ENCODE measurements at places on chromosomes 1 and 21. TPM values are rescaled to one million over a fixed set of nuclear protein-coding genes. Genes with fewer than 3 reads are reported as not detected.

- DNase-seq = no peak
These were observed 15.0 kb upstream of the SLC6A17 start for GRCh38 chr1:110135246-110135645.

- DNase-seq = no peak
These were observed 1754.3 kb downstream of the PLA2G4A start for GRCh38 chr1:188582911-188583532.

DNA sequence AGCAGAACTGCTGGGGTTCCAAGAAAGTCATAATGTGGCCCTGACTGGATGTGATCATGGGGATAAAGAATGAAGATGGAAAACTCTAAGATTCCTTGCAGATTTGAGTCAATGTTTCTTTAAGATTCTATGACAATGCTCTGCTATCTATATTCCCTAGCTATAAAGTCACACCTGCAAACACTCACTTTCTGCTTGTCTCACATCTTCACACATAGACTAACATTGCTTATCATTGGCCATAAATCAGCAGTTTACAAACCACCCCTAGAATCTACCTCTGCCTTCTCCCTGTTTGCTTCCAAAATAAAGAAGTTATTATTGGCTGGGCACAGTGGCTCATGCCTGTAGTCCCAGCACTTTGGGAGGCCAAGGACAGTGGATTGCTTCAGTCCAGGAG, 33.1 kb upstream of the NPL start:
- no peak for DNase-seq

DNA sequence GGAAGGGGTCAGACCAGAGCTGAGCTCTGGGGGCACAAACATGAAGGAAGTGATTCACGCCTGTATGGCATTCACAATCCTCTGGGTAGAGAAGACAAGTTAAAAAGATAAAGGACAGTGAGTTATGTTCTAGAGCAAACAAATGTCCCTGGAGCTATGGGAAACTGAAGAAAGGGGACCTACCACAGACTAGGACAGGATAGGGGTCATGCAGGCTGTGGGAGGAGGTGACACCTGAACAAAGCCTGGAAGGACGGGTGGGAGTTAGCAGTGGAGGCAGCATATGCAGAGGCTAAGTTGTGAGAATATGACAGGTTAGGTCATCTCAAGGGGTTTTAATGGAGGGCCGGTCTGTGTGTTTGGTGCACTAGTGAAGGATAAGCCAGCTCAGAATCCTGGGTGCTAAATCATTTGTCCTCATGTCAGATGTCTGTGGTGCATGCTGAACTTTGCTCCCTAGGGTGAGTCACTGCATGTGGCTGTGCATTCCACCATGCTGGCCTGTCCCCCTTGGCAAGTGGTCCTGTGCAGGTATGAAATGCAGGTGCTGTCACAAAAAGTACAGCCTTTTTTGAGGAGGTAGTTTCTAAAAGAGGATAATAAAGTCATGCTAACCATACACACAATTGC, 28.5 kb downstream of the TNN start:
- DNase-seq = no peak

DNA sequence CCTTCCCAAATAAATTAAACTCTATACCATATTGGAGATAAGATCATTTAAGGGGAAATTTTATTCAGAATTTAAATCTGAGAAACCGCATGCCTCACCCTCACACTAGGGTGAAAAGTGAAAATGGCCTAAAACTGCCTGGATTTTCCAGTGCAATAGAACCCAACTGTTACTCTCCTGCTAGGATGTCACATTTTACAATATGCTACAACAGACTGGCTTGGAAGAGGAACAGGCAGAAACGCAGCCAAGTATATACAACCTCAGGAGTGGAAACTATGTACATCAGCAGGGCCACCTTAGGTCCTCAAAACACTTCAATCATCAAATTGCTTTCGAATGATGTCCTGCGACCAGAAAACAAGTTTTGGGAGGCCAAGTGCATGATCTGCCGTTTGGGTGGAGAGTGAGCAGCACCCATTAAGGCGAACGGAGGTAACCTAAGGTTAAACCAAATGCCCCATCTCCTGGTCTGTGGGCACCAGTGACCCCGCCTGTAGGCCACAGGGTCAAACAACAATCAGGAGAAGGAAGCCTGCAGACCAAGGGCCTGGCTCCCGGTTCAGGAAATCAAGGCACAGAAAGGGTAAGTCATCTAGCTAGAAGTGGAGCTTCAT, 4.9 kb downstream of the RCAN1 start:
- DNase-seq = peak; percentile 67

GRCh38 chr21:34884346-34884929, 164.7 kb downstream of the RUNX1 start:
- DNase-seq = peak; percentile 18

The OR2T33 gene
- total RNA-seq = not detected

The SHISAL2A gene
- total RNA-seq = 3.2 TPM

DNA sequence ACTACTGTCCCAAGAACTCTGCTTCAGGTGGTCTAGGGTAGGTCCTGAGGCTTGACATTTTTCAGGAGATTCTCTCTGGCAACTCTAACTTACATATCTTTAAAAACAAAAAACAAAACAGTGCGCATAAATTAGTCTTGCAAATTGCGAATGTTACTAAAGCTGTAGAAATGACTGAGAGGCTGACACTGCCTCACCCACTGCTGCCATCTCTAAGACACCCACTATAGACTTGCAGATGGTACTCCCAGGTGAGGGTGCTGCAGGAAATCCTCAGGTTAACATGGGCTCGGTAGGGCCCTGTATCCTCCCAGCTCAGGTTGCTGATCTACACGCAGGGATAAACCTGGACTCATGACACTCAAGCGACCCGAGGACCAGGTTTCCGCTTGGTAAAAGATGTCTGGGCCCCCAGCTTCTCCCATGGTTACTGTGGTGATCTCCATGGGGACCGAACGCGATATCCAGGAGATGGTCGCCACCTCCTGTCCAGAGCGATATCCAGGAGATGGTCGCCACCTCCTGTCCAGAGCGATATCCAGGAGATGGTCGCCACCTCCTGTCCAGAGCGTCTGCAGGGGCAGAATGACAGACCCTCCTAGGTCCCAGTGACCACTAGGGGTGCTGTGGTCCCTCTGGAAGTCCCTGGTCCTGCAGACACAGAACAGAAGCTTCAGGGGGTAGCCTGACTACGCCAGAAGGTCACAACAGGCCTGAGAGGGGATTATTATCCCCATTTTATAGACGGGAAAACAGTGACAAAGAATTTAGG, 16.2 kb upstream of the LY9 start:
- DNase-seq = no peak

GRCh38 chr1:165747632-165748447, 20.8 kb downstream of the TMCO1 start:
- DNase-seq = no peak

The RPS6KC1 gene
- 14.2 TPM for total RNA-seq

DNA sequence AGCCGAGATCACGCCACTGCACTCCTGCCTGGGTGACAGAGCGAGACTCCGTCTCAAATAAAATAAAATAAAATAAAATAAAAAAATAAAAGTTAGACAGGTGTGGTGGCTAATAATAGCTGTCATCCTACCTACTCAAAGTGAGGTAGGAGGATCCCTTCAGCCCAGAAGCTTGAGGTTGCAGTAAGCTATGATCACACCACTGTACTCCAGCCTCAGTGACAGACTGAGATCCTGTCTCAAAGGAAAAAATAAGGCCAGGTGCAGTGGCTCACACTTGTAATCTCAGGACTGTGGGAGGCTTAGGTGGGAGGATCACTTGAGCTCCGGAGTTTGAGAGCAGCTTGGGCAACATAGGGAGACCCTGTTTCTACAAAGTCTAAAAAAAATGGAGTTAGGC, 18.0 kb downstream of the NOL9 start:
- DNase-seq = no peak

- no peak for DNase-seq
These were observed 113.4 kb downstream of the FAM78B start for GRCh38 chr1:166053395-166053794.

The TRMT1L gene
- total RNA-seq = 23.1 TPM

GRCh38 chr1:150165622-150166612, 16.2 kb downstream of the PLEKHO1 start:
- no peak for DNase-seq

GRCh38 chr1:157289424-157290105, 151.4 kb upstream of the ETV3 start:
- DNase-seq = peak; percentile 72

The PALMD gene
- total RNA-seq = 39.5 TPM

The C8B gene
- total RNA-seq = not detected

GRCh38 chr1:44239961-44240371, 26.7 kb downstream of the DMAP1 start:
- DNase-seq = peak; percentile 94

GRCh38 chr1:220188538-220188937, 83.7 kb downstream of the RAB3GAP2 start:
- DNase-seq = no peak

GRCh38 chr1:227893949-227894721, 53.6 kb downstream of the WNT9A start:
- DNase-seq = peak; percentile 77

- DNase-seq = no peak
These were observed 575.0 kb upstream of the CHRM3 start for GRCh38 chr1:238811211-238811879.

GRCh38 chr21:28177124-28177523, 815.6 kb downstream of the LTN1 start:
- no peak for DNase-seq

DNA sequence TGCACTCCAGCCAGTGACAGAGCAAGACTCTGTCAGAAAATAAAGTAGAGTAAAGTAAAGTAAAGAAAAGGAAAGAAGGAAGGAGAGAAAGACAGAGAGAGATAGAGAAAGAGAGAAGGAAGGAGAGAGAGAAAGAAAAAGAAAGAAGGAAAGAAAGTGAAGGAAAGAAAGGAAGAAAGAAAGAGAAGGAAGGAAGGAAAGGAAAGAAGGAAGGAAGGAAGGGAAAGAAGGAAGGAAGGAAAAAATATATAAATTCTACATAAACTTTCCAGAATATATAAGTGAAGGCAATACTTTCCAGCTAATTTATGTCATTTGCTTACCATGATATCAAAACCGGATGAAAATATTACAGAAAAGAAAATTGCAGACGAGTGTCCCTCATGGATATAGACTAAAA, 71.7 kb upstream of the GPR52 start:
- DNase-seq = no peak

DNA sequence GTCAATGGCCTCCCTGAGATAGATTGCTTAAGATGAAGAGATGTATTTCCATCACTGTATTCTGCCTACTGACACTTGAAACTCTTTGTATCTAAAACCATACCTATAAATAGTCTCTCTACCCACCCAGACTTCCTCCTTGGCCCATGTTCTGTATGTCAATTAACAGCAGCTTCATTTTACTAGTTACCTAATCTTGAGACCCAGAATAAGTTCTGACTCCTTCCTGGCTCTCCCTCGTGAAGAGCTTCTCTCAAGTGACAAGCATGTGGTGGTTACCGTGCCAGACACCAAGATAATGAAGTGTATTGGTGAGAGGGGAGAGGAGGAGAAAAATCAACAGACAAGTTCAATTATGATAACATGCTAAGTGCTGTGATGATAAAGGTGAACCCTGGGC, 128.8 kb upstream of the RAVER2 start:
- DNase-seq = no peak

The RHBG gene
- not detected for total RNA-seq

DNA sequence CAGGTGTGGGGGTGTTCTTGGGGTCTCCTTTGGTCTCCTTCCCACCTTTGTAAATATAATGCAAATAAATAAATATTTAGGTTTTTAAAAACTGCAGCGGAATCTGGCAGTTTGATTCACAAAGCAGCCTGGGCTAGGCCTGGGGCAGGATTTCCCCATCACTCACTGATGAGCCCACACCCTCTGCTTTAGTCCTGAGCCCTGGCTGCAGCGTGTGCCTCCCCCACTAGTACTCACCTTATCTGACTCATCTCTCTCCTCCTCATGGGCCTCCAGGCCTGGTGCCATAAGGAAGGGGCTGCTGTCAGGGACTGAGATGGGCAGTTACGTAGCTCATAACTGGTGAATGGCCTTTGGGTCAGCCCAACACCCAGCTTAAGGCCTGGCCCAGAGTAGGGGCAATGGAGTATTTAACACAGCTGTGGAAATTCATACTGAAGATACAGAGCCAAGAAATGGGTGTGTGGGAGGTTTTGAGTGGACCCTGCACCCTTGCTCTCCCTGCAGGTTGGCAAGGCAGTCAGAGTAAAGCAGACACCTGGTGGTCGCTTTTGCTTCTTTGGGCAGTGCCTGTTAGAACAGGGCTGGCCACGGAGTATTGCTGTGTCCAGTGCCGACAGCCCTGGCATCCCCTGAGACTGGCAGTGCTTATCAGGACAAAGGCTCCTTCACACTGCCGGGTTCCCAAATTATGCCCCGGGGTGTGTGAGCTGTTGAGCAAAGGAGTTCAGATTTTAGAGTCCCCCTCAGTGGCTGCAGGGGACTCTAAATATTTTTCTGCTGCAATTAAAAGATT, 39.7 kb downstream of the AZIN2 start:
- DNase-seq = no peak

The IL22RA1 gene
- total RNA-seq = 4.2 TPM

GRCh38 chr1:116819081-116819480, 64.9 kb downstream of the CD2 start:
- DNase-seq = no peak

DNA sequence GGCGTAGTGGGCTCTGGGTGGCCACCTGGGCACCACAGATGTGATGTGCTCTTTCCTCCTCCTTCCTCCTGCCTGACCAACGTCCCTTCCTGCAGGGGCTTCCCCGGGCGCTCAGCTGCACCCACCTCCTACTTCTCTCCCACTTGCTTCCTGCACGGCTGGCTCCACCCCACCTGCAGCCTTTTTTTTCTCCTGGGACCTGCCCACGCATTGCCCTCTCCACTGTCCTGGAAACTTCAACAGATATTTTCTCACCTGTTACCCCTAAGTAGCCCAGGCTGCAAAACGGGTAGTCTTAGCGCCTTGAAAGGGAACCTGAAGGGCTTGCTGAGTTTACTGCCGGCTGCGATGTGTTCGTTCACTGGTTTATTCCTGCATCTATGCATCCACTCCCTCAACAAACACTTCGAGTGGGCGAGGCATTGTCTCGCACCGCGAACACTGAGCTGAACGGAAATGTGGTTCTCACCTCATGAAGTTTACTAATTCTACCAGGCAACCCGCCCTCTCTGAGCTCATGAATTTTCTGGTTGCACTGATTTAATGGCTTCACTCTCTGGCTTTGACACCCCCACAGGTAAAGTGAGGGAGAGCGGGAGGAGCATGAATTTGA, 23.6 kb downstream of the ZBTB18 start:
- no peak for DNase-seq

The CSMD2 gene
- 0.25 TPM for total RNA-seq

The LCE2B gene
- not detected for total RNA-seq

The RNU1-2 gene
- 19,908 TPM for total RNA-seq

The VPS72 gene
- 17.2 TPM for total RNA-seq

The ACTN2 gene
- 1.5 TPM for total RNA-seq

The LRRC71 gene
- total RNA-seq = not detected

All from vagina (tissue), 2 donors.